Fibroblast of lung (primary cell): ENCODE measurements at places on chromosomes 16 and 17.
A peak's percentile ranks its signal among the peaks of the same experiment; 100 is the strongest.

DNA sequence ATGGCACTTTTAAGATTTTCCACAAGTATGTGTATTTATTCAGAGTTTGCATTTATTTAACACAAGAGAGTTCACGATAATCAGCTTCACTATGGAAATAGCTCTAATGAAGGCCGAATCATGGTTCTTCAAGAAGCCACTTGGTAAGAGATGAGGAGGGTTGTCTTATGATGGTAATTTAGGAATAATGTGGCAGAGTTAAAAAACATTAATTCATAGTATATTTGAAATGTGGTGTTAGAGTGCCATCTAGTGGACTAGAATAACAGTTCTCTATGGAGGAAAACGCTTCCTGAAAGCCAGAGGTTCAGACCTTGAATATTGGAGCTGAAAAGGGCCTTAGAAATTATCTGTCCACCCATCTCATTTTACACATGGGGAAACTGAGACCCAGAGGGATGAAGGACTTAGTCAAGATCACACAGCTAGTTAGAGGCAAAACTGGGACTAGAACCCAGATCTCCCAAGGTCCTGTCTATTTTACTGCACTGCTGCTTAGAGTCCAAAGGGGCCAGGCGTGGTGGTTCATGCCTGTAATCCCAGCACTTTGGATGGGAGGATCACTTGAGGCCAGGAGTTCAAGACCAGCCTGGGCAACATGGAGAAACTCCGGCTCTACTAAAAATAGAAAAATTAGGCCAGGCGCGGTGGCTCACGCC lies 33.8 kb upstream of the KPNB1 start:
- DNase-seq = peak; percentile 71

- DNase-seq = no peak
Observed at GRCh38 chr16:77462894-77463293, 28.1 kb upstream of the ADAMTS18 start.

GRCh38 chr17:35188111-35188510 lies 6.1 kb downstream of the SLC35G3 start:
- DNase-seq = no peak

DNA sequence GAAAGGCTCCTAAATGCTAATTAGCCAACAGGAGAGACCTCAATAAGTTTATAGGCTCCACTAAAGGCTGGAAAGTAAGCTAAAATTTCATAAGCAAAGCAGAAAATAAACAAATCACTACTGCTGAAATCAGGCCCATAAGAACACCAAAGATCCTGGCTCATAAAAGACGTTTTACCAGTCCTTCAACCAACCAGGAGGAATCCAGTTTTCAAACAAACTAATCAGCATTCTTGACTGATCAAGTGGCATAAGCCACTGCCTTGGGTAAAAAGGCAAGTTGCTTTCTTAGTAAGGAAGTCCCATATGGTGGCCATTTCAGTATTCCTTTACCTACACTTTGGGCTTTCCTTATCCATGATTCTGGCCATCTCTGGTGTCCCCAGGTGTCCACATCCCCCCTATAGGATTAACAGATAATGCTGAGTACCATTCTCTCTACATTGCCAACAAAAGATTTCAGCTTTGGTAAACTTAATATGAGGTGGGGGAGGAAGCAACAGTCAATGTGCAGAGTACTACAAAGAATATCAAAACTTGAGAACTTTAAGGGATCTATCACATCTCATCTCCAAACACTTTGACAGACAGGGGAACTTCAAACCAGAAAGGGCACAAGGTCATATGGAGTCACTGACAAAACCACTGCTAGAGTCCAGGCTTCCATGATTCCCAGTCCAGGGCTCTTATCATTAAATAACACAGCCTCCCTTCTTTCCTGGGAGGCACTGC lies 1.3 kb downstream of the TOM1L2 start:
- no peak for DNase-seq
